Activated T-helper 1 cell treated with anti-CD3 and anti-CD28 coated beads, Interleukin-2, amount 50 U/mL, for 16 hours (primary cell): ENCODE measurements at places on chromosomes 3 and 15.

GRCh38 chr3:15953841-15954240, 156.1 kb upstream of the ANKRD28 start:
- no peak for DNase-seq

DNA sequence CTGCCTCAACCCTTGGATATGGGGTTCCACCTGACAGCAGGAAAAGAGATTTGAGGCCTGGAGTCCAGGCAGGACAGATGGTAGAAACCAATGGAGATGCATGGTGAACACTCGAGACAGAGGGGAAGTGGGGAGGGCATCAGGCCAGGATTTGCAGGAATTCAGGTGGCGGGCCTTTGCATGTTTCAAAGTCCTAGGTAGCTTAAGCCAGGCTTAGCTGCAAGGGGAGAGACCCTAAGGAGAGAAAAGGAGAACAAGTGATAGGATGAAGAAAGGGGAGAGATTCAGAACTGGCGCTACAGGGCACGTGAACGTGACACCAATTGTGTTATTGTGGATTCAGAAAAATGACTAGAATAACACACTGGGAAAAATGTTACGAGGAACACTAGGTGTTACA, 182.6 kb downstream of the PDZRN3 start:
- DNase-seq: no peak

DNA sequence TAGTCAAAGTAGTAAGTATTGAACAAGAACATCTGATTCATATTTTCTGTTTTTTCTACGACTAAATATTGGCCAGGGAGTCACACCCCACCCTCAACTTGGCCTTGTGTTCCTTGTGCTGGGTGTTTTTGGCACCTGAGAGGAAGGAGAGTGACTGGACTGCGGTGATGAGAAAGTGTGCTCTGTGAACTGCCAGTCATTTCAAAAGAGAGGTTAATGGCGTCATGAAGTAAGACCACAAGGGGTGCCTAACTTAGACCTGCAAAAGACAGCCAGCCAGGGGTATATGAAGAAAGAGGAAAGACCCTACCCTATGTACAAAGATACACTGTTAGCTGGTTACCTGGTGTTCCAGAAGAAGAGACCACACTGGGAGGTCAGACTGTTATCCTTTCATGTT, 58.4 kb upstream of the COL8A1 start:
- no peak for DNase-seq

- DNase-seq: no peak
Observed at GRCh38 chr15:89184357-89184756, 37.0 kb downstream of the RLBP1 start.

GRCh38 chr3:115590873-115591272, 32.4 kb upstream of the GAP43 start:
- no peak for DNase-seq

DNA sequence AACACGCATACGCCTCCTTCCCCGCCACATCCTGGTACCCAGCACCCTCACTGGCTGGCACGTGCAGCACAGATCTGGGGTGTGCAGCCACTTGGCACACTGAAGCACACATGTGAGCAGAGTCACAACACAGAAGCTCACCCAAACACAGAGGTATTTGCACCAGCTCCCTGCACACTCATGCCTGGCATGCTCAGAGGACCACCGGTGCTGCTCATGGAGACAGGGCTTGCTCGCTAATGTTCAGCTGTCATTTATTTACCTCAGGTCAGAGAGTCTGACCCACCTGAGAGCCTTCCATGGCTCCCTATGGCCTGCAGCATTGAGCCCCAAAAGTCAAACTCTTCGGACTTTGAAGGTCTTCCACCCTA, 70.4 kb downstream of the ADAMTS7 start:
- DNase-seq: no peak

GRCh38 chr15:93372208-93372864, 283.3 kb upstream of the RGMA start:
- no peak for DNase-seq

- no peak for DNase-seq
Observed at GRCh38 chr3:61078048-61078752, 173.1 kb downstream of the FHIT start.

DNA sequence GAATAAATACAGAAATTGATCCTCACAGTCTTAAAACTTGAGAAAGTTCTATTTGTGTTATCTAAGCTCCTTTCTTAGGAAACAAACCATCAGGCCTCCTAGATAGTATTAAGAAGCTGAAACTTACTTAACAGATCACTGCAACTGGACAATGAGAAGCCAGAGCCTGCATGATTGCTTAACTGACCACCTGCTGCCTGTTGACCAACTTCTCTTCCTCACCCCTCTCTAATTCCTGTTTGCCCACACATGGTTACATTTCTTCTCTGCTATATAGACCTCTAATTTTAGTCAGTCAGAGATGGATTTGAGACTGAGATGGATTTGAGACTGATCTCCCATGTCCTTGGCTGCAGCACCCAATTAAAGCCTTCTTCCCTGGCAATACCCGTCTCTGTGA, 13.5 kb downstream of the CCPG1 start:
- DNase-seq: no peak

DNA sequence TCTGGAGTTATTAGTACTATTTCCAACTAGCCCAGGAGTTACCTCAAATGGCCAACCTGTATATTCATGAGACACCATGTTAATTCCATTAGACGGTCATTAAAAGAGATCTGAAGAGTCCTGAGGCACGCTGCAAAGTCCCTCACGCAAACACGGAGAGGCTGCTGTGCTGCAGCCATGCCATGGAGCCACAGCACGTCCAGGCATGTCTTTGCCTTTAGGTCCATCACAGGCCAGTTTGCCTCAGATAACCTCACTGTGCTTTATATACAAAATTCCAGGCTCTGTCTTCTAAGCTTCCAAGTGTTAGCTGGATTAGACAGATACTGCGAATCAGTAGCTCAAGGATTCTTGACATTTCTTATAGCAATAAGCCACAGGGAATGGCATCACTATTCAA, 9.8 kb upstream of the PLAAT1 start:
- DNase-seq: no peak

DNA sequence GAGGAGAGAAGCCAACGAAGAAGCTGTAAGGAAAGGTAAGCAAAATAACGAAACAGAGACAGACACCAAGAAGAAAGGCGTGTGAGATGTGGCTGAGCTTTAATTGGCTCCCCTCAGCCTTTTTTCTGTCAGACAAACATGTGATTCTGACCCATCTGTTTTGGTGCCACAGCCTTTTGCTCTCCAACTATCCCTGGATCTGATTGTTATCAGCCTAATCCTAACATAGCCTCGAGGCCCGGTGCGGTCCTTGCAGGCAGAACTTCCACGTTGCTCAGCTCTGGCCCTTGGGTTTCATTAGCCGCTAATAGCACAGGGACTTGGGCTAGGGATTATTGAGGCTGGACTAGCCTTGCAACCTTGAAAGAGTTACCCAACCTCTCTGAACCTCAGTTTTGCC, 57.9 kb upstream of the CACNA2D3 start:
- no peak for DNase-seq
